Anterior cingulate cortex (tissue), 58 donors: ENCODE measurements at places on chromosomes 2 and 18.

DNA sequence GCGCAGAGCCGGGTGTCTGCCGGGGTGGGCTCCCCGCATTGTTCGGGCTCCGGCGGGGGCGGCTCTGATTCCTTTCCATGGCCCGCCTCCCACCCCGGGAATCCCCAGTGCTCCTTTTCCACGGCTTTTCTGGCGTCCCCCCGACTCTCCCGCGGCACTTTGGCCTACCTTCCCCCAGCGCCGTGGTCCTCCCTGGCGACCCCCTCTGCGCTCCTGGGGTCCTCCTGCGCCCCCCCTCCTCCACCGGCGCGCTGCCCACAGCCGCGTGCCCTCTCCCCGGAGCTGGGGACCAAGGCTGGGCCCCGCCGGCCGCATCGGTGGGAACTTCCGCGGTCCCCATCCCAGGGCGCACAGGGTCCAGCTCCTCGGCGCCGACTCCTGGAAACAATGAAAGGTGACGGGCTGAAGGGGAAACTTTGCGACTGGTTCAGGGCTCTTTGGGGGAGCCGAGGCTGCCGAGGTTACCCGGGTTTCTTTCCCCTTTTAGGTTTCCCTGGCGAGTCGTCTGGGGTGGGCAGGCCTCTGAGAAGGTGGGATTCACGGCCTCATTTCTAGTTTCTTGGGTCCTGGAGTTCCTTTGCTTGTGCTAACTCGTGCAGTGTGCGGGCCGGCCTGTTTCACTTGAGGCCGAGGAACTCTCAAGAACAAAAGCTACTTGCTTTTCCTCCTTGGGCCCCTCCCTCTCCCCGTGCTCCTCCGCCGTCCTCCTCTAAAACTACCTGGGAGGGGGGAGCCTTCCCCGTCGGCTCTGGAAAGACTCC is 2.2 kb downstream of the TGIF1 start:
- no peak for DNase-seq

DNA sequence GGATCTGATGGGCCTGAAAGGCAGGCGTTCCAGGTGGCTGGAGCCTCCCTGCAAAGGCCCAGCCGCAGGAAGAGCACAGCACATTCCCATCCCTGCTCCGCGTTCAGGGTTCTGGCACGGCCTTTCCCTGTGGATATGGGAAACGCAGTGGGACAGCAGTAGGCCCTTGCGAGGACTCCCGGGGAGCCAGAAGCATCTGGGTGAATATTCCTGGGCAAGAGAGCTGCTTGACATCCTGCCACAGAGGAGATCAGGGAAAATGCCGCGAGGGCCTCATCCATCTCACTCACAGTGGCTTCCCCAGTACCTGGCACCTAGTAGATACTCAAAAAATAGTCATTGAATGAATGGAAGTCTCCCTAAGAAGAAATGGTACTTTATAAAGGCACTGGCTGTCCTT is 3.1 kb upstream of the ADCY3 start:
- DNase-seq: no peak

DNA sequence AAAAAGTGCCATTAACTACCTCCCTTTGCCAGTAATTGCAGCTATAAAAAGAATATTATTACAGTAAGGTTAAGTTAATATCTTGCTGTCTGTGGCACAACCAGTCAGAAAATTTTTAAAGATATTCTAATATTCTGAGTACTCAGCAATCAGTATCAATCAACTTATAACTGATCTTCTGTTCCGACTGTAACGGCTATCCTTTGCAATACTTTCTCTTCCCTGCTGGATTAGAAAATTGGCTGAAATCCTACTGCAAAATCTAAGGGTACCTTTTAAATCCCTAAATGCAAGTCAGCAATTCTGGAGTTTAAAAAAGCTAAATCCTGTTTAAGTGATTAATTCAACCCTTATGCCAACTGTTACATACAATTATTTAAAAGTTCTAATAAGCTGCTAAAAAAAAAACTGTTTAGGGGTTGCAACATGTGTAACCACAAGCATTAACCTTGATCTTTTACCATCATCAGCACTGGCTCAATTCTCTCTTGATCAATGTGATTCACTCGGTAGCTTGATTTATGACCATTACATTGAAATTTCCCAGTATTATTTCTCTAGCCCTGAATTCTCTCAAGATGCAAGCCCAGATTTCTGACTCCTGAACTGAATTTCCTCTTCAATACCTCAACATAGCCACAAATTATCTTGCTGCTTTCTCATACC is 20.5 kb downstream of the GAREM1 start:
- DNase-seq: no peak

GRCh38 chr18:77124452-77124922 is 8.1 kb downstream of the MBP start:
- DNase-seq: no peak

DNA sequence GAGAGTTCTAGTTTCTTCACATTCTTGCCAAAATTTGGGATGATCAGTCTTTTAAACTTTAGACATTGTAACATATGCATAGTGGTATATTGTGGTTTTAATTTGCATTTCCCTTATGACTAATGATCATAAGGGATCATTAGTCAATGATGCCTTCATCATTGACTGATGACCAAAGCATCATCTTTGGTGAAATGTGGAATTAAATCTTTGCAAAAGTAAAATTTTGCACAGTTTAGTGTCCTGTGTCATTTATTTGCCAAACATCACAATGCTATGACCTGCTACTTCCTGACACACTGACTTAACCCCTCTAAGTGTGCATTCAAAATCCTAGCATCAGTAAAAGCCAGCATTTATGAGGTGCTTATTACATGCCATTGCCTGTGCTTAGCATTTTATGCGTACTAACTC is 58.9 kb upstream of the SLC1A4 start:
- DNase-seq: no peak
